NCI-H1930 (cell line): ENCODE measurements at places on chromosomes 7 and 10.

GRCh38 chr7:66050990-66051448, 24.6 kb upstream of the ASL start:
- DNase-seq = no peak

DNA sequence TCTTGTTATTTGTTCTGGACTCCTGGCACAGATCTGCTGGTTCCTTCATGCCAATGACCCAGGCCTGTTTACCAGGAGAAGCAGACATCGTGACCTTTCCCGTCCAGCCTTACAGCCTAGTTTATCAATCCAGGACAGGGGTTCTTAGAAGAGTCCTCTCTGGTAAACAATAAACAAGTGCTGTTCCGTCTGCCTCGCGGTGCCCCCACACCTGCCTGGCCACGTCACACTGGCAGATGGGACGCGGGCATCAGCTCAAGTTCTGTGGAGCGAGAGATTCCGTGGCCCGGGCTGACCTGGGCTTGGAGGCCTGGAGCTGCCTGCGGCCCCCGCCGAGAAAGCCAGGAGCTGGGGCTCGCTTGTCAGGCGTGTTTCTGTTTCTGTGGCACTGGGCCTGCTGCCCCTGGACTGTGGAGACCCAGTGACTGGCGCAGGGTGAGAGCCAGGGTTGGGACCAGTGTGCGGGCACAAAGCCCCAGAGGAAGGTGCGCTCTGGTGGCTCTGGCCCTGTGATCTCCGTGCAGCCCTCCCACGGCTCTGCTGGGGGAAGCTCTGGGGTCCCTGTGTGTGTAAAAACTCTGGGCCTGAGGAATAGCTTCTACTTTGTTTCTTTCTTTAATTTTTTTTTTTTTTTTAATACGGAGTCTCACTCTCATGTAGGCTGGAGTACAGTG, 28.4 kb upstream of the PFKFB3 start:
- no peak for DNase-seq

GRCh38 chr10:82575318-82575717, 700.3 kb downstream of the NRG3 start:
- no peak for DNase-seq

GRCh38 chr10:132419538-132420468, 22.8 kb downstream of the PWWP2B start:
- DNase-seq = no peak

- DNase-seq = no peak
These were observed 27.4 kb downstream of the POM121L12 start for GRCh38 chr7:53062796-53063195.

- DNase-seq = no peak
These were observed 189.0 kb downstream of the GALNT17 start for GRCh38 chr7:71320916-71321315.

GRCh38 chr10:11713186-11713743, 28.9 kb upstream of the ECHDC3 start:
- DNase-seq = no peak

DNA sequence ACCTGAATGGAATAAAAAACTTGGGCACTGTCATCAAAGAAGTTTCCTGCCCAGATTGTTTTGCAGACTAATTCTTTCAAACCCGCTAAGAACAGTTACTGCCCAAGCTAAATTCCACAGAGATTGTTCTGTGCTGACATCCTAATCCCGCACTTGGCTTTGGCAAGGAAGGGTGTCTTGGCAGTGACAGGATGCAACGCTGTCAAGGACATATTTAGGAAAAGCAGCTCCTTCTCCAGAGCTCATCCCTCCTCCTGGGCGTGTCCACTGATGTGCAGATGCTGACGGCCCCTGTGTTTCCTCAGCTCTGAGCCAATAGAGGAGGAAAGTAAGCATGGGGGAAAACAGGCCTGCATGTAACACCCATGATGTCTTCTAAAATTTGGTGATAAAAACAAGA, 74.2 kb downstream of the EEPD1 start:
- DNase-seq = no peak

DNA sequence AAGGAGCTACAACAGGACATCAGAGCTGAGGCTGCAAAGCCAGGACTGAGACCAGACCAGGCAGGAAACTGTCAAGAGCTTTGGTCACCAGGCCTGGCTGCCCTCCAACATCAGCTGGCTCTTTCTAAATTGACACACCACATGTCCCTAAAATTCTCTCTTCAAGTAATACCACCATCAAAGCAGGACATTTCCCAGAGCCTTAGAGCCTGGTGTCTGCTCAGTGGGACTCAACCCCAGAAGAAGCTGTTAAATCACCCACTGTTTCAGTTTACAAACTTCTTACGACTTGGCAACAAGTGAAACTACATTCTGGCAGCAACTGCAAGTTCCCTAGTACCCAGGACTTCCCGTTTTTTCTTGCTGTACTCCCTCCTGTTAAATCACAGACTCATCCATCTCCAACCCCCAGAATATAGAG, 3.8 kb upstream of the IL6 start:
- DNase-seq = no peak

GRCh38 chr7:128404143-128404681, 5.6 kb downstream of the IMPDH1 start:
- DNase-seq = no peak

- peak; percentile 19 for DNase-seq
These were observed 20.2 kb downstream of the PDCD11 start for GRCh38 chr10:103416436-103417147.

GRCh38 chr7:80403686-80404241, 108.1 kb downstream of the GNAT3 start:
- DNase-seq = no peak

- DNase-seq = no peak
These were observed 54.7 kb upstream of the CCAR1 start for GRCh38 chr10:68666280-68666760.
